ENCODE measurements at places on chromosomes 7 and 10.
A peak's percentile ranks its signal among the peaks of the same experiment; 100 is the strongest.

GRCh38 chr10:97572214-97572989, at the start of gene ANKRD2:
Gene ANKRD2 (plus strand): TSS chr10:97572779. CDS start chr10:97572789, 10 bp downstream.
- DNase-seq: peak; percentile 46

- DNase-seq: no peak
These were observed 18.8 kb downstream of the MRPS24 start for GRCh38 chr7:43850348-43851116.

GRCh38 chr10:992467-992866, 4.2 kb downstream of the GTPBP4 start:
- no peak for DNase-seq

DNA sequence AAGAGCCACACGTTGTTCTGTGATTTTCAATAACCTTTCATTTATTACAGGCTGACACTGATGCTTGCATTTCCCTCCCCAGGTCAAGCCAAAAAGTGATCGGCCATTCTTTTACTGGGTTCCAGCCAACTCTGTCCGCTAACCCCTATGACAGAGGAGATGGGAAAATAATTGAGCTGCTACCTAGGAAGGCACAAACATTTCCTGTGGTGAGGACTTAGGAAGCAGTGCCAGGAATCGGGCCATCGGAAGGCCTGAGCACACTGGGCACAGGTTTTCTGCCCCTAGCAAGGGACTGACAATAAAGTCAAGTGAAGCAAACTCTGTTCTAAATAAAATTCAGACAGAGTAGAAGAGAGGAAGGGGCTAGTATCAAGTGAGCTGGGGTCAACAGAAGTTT, 313.0 kb upstream of the AOAH start:
- no peak for DNase-seq

DNA sequence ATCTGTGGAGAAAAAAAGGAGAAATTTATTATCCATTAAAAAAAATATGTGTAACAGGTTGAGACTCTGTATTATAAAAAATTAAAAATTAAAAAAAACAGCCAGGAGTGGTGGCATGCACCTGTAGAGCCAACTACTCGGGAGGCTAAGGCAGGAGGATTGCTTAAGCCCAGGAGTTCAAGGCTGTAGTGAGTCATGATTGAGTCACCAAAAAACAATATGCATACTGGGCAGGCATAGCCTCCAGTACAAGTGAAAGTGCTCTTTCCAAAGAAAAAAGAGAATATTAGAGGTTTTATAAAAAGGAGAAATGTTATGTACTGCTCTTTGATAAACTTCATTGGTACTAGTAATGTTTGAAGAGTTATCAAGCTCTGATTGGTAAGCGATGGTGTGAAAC, 647.1 kb upstream of the ZWINT start:
- DNase-seq: no peak

GRCh38 chr7:99674995-99675742, 4.6 kb downstream of the CYP3A5 start:
- no peak for DNase-seq
